ENCODE measurements at places on chromosomes 11 and 22.

DNA sequence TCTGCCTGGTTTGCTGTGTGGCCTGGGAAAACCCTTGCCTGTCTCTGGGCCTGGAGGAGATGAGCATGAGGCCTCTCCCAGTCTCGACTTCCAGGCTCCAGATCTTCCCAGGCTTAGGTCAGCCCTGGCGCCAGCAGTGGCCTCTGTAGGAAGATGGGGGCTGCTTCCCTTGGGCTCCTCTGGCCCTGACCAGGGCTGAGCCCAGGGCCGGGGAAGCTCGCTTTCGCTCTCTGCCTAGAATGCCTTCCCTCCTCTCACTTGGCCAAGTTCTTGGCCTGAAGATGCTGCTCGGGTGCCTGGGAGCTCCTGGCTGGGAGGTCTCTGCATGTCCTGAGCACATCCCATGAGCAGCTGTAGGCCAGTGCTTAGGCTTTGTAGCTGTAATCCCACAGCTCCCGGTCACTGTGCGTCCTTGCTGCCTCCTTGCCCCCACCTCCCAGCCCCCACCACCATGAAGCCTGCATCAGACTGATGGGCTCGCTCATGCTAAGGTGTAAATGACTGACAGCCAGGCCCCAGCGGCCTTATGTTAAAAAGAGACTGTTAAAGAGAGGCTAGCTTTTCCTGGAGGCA, 25.5 kb downstream of the SHISAL1 start:
- no peak for DNase-seq

GRCh38 chr22:41772645-41773044, 27.8 kb upstream of the CCDC134 start:
- no peak for DNase-seq

DNA sequence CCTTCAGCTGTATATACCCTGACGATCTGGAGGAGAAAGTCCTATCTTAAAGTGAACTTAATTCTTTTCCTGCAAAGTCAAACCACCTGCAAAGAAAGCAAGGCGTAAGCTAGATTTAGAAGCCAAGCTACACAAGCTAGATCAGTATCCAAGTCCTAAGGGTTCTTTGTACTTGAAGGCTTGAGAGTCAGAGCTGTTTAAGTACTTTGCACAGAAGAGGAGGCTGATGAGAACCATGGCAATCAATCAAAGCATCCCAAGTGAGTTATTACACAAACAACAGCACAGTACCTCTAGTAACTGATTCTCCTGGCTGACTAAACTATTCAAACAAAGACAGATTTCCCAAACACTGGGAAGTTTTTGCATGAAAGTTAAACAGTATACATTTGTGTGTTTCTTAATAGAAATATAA, 1.9 kb downstream of the CDON start:
- DNase-seq = no peak

GRCh38 chr22:24323233-24323632, 52.6 kb downstream of the SPECC1L start:
- DNase-seq = no peak

- DNase-seq = no peak
Measured at GRCh38 chr11:117189191-117189940, 9.8 kb upstream of the TAGLN start.

DNA sequence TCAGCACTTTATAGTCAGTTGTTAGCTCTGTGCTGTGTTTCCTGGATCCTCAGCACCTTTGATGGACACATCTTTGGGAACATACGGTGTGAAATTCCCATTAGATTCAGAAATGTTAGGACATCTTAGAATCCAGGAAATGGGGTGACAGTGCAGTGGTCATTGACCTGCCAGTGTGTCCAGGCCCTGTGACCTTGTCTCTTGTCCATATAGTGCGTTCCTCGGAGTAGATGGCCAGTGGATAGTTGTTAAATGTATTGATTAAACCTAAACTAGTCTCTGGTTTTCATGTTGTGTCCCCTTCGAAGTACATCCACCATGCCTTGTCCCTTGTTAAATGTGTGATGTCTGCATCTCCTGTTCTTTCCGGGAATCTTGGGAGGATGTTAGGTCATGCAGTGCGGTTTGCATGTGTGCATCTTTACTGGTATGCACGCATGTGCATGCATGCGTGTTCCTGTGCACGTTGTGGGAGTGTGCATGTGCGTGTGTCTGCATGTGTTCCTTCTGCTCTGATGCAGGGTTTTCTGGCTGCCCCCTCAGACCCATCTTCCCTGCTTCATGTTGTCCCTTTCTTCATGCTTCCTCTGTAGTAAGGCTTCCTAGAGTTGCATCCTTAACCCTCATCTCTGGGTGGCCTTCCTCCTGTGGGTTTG, 4.0 kb downstream of the DGCR8 start:
- no peak for DNase-seq

GRCh38 chr22:28269277-28269676, 350.2 kb upstream of the PITPNB start:
- no peak for DNase-seq

GRCh38 chr11:73660497-73661034, 14.2 kb downstream of the PLEKHB1 start:
- DNase-seq = no peak

DNA sequence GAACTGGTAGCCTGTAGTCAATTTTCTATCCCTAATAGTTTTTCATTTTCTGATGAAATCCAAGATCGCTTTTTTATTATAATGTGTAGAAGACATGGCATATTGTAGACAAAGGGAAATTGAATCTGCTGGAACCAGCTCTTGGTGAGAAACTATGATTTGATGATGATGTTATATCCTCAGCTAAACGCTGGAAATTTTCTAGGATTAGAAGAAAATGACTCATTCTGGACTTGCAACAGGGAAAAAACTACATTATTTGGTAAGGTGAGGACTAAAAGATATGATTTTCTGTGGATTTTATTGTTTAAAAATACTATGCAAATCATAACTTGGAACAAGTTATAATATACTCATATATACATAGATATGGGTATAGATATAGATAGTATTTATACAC, 14.1 kb upstream of the PGM2L1 start:
- no peak for DNase-seq

GRCh38 chr11:104844451-104844850, 53.8 kb downstream of the CASP12 start:
- DNase-seq = no peak
